Right atrium auricular region (tissue), 2 donors: ENCODE measurements at places on chromosomes 3 and 15. TPM values are rescaled to one million over a fixed set of nuclear protein-coding genes. Genes with fewer than 3 reads are reported as not detected.

GRCh38 chr3:35537265-35537664, 102.1 kb upstream of the ARPP21 start:
- no peak overlapping the region for H3K27ac ChIP-seq
- no peaks in the 10 kb centered on the region for H3K27me3 ChIP-seq
- DNase-seq = no peak
- H3K4me3 ChIP-seq = no peak overlapping the region
- no peaks in the 10 kb centered on the region for H3K4me1 ChIP-seq
- H3K36me3 ChIP-seq = no peaks in the 10 kb centered on the region

- peak within 1 kb of the TSS; percentile 45 for H3K4me3 ChIP-seq
- DNase-seq = peak; percentile 60
- H3K4me1 ChIP-seq = peaks cover 20% of the 10 kb centered on the region
- H3K36me3 ChIP-seq = no peaks in the 10 kb centered on the region
- H3K27me3 ChIP-seq = peaks cover 6% of the 10 kb centered on the region
Measured at GRCh38 chr3:10992017-10992942, at the start of gene SLC6A1. SLC6A1 (plus strand) TSS chr3:10992748; CDS start chr3:11017212, 24,464 bp downstream.

DNA sequence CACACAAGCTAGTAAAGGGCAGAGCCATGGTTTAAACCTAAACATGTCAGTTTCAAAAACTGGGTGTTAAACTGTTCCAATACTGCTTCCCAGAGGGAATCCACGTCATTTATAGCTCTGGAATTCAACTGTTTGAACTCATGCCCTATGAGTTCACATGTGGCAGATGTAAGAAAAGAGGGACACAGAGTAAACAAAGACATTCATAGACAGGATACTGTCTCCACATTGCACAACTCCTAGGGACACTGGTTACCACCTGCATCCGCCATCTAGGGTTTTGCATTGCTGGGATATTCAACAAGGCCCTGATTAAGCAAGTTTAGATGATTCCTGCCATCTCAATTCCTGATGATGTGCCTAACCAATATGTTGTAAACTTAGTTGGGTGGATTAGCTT, 134.1 kb upstream of the COL8A1 start:
- no peaks in the 10 kb centered on the region for H3K4me1 ChIP-seq
- DNase-seq = no peak
- H3K36me3 ChIP-seq = no peaks in the 10 kb centered on the region
- H3K27ac ChIP-seq = peak overlapping the region; percentile 60
- no peaks in the 10 kb centered on the region for H3K27me3 ChIP-seq

DNA sequence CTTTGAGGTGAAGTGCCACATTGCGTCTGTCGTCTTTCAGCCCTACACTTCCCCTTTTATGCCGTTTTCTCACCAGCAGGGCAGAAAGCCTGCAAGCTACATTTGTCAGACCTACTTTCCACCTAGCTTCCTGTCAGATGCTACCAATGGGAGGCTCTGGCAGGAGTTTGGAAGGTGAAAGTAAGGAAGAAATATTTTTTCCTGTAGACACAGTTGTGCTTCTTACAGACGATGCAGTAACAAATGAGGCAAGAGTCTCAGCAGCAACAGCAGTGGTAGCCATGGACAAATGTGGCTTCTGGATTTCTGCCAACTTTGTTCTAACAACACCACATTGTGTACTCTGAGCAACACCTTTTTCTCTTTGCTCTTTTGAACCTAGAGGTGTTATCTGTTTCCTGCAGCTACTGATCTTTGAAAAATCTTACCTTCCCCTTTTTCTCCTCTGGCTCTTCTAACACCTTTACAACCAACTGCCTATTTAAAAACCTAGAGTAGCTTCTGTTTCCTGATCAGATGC, 70.6 kb upstream of the STT3B start:
- no peaks in the 10 kb centered on the region for H3K27me3 ChIP-seq
- no peak overlapping the region for H3K27ac ChIP-seq
- no peaks in the 10 kb centered on the region for H3K4me1 ChIP-seq
- H3K4me3 ChIP-seq = no peak overlapping the region

DNA sequence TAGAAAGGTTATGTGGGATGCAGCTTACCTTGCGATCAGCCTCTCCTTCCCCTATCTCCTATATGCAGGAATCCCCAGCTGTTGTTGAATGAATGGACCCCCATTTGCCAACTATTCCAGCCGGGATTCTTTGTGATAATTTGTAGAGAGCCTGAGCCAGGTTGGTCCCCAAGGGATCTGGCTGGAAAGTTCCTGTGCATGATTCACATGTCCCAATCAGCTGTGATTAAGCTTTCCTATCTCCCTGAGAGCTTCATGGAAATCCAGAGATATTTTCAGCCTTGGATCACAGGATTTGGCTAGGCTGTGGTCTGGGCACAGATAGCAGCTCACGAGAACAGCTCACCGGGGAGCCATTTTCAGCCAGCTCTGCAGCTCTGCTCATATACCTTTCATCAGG, 76.7 kb downstream of the ARNT2 start:
- no peaks in the 10 kb centered on the region for H3K36me3 ChIP-seq
- H3K4me3 ChIP-seq = no peak overlapping the region

GRCh38 chr3:138898708-138899107, 48.2 kb downstream of the FOXL2 start:
- DNase-seq = no peak
- no peaks in the 10 kb centered on the region for H3K4me1 ChIP-seq
- no peaks in the 10 kb centered on the region for H3K27me3 ChIP-seq
- no peaks in the 10 kb centered on the region for H3K36me3 ChIP-seq

- H3K27me3 ChIP-seq = no peaks in the 10 kb centered on the region
- no peaks in the 10 kb centered on the region for H3K36me3 ChIP-seq
- H3K27ac ChIP-seq = no peak overlapping the region
- no peak overlapping the region for H3K4me3 ChIP-seq
- peaks cover 32% of the 10 kb centered on the region for H3K4me1 ChIP-seq
- DNase-seq = no peak
Measured at GRCh38 chr3:57803647-57804081, 47.6 kb downstream of the SLMAP start.

DNA sequence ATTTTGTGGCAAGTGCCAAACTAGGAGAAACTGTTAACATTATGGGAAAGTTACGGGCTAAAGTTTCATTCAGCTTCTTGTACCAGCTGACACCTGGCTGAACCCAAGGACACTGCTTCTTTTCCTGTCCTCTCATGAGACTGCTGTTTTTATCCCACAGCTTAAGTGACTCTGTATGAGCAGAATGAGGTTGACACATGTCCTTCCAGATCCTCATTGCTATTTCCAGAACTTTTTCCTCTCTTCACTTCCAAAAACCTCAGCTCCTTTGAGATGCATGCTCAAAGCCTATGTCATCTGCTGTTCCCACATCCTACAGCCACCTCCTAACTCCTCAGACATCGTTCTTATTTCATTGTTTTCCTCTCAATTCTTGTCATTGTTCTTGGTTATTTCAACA, 183.6 kb downstream of the DCLK3 start:
- H3K27ac ChIP-seq = no peak overlapping the region
- no peak overlapping the region for H3K4me3 ChIP-seq
- no peaks in the 10 kb centered on the region for H3K27me3 ChIP-seq
- no peak for DNase-seq
- H3K4me1 ChIP-seq = no peaks in the 10 kb centered on the region

- no peaks in the 10 kb centered on the region for H3K36me3 ChIP-seq
- no peak for DNase-seq
- no peak overlapping the region for H3K27ac ChIP-seq
- H3K27me3 ChIP-seq = no peaks in the 10 kb centered on the region
- no peak overlapping the region for H3K4me3 ChIP-seq
Measured at GRCh38 chr3:110849064-110849463, 222.6 kb upstream of the NECTIN3 start.

DNA sequence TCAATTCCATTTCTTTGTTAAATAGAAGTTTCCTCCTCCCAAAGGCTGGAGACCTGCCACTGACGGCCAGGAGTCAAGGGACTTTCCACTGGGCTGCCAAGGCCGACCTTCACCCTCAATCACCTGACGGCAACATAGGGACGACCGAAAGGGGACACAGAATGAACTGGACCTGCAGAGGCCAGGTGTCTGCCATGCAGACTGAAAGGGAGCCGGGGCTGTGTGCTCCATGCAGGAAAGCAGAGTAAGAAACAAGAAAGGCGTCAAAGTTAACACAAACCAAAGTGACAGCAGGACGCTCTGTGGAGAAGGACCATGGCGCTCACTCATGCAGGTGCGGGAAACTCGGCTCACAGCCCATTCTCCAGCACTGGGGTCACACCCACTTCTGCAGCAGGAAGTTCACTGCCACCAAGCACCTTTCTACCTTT, 26.1 kb downstream of the ZXDC start:
- peak; percentile 34 for DNase-seq
- H3K4me3 ChIP-seq = no peak overlapping the region
- peaks cover 46% of the 10 kb centered on the region for H3K36me3 ChIP-seq

The PCOLCE2 gene
- 79.1 TPM for total RNA-seq

DNA sequence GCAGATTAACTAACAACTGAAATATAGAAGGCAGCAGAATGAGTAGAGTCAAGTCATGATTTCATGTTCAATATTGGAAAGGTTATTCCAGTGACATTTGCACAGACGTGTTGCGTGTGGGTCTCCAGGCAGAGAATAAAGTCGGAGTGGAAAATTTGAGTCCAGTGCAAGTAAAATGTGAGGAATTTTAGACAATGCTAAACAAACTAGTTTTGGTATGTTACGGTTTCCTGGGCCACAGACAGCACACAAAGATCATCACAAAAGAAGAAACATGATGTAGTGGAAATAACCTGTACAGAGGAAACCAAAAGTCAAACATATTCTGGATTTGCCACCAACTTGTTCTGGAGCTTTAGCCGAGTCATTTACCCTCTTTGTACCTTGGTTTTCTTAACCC, 367 bp downstream of the OR4F6 start:
- no peaks in the 10 kb centered on the region for H3K36me3 ChIP-seq
- no peak overlapping the region for H3K27ac ChIP-seq
- no peak for DNase-seq
- no peaks in the 10 kb centered on the region for H3K27me3 ChIP-seq

The CLDN1 gene
- total RNA-seq = 9.0 TPM

GRCh38 chr3:53709860-53710674, 136.2 kb downstream of the CHDH start:
- H3K27ac ChIP-seq = peak overlapping the region; percentile 75
- H3K4me3 ChIP-seq = no peak overlapping the region
- DNase-seq = peak; percentile 75
- no peaks in the 10 kb centered on the region for H3K27me3 ChIP-seq
- no peaks in the 10 kb centered on the region for H3K4me1 ChIP-seq

DNA sequence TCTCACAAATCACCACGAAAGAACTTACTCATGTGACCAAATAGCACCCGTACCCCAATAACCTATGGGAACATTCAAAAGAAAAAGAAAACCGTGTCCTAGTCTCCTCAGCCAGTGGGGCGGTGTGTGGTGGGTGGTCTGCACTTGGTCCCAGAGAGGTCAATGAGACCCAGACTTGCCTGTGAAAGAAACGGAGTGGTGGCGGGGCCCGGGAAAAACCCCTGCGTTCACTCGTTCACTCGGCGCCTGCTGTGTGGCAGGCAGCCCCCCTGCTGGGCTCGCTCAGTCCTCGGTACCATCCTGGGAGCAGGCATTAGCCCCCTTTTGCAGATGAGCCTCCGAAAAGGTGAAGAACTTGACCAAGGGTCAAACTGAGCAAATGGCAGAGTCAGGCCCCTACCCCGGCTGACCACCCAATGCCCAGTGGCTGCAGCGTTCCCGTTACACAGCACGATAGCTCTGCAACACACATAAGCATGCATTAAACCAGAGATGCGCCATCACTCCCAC, 36.0 kb downstream of the ZDHHC19 start:
- H3K27ac ChIP-seq = no peak overlapping the region
- no peak for DNase-seq
- H3K4me3 ChIP-seq = no peak overlapping the region
- no peaks in the 10 kb centered on the region for H3K36me3 ChIP-seq

The ADAMTS9 gene
- 21.0 TPM for total RNA-seq

The LRRC15 gene
- total RNA-seq = 0.07 TPM

DNA sequence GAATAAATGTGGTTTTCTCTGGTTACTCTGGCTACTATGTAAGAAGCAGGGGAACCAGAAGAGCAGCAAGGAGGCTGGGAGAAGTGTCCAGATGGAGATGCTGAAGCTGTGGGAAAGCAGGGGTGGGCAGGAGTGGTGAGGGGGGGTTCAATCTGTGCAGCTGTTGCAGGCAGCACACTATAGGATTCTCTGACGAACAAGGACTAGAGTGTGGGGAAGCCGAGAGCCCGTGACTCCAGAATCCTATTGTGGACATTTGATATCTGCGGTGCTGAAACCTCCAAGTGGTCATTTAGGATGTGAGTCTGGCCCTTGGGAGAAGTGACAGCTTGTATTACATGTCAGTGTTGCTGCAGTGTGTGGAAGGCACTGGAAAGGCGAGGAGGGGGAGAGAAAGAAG, 60.5 kb downstream of the GABRB3 start:
- DNase-seq = no peak
- no peaks in the 10 kb centered on the region for H3K4me1 ChIP-seq
- no peak overlapping the region for H3K4me3 ChIP-seq
- no peak overlapping the region for H3K27ac ChIP-seq
- no peaks in the 10 kb centered on the region for H3K36me3 ChIP-seq

The DNAJA4 gene
- 78.0 TPM for total RNA-seq

GRCh38 chr3:146241523-146242240, 9.2 kb downstream of the PLSCR4 start:
- H3K36me3 ChIP-seq = no peaks in the 10 kb centered on the region
- no peak overlapping the region for H3K27ac ChIP-seq
- H3K27me3 ChIP-seq = no peaks in the 10 kb centered on the region
- peaks cover 7% of the 10 kb centered on the region for H3K4me1 ChIP-seq
- DNase-seq = no peak
- H3K4me3 ChIP-seq = no peak overlapping the region

- no peak overlapping the region for H3K4me3 ChIP-seq
- DNase-seq = no peak
- H3K4me1 ChIP-seq = peaks cover 57% of the 10 kb centered on the region
- H3K27ac ChIP-seq = peak overlapping the region; percentile 10
- H3K27me3 ChIP-seq = no peaks in the 10 kb centered on the region
- H3K36me3 ChIP-seq = no peaks in the 10 kb centered on the region
Measured at GRCh38 chr15:42595626-42596240, 20.3 kb downstream of the STARD9 start.

The ADGRG7 gene
- not detected for total RNA-seq

The SMC4 gene
- 10.8 TPM for total RNA-seq

DNA sequence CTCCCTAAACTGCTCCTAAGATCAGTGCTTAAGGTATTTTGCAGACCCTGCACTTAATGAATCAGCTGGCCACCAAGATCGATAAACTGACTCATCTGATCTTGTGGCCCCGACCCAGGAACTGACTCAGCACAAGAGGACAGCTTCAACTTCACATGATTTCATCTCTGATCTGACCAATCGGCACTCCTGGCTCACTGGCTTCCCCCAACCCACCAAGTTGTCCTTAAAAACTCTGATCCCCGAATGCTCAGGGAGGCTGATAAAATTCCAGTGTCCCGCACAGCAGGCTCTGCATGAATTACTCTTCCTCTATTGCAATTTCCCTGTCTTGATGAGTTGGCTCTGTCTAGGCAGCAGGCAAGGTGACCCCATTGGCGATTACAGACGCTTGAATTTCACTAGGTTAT, 13.5 kb downstream of the HTR3E start:
- no peaks in the 10 kb centered on the region for H3K36me3 ChIP-seq
- no peak overlapping the region for H3K4me3 ChIP-seq
- no peak overlapping the region for H3K27ac ChIP-seq
- no peak for DNase-seq

GRCh38 chr15:36617529-36618196, 38.2 kb downstream of the CDIN1 start:
- H3K27ac ChIP-seq = no peak overlapping the region
- no peak for DNase-seq
- H3K27me3 ChIP-seq = no peaks in the 10 kb centered on the region
- H3K36me3 ChIP-seq = no peaks in the 10 kb centered on the region
